ENCODE measurements at places on chromosomes 16 and 17. TPM values are rescaled to one million over a fixed set of nuclear protein-coding genes. Genes with fewer than 3 reads are reported as not detected.

KRTAP17-1 gene
- total RNA-seq, result not detected

KCNH4 gene
- total RNA-seq, result 0.11 TPM

GOSR1 gene
- total RNA-seq, result 41.0 TPM

GRCh38 chr17:11086646-11087340 lies 154.2 kb upstream of the SHISA6 start:
- DNase-seq, result no peak

DNA sequence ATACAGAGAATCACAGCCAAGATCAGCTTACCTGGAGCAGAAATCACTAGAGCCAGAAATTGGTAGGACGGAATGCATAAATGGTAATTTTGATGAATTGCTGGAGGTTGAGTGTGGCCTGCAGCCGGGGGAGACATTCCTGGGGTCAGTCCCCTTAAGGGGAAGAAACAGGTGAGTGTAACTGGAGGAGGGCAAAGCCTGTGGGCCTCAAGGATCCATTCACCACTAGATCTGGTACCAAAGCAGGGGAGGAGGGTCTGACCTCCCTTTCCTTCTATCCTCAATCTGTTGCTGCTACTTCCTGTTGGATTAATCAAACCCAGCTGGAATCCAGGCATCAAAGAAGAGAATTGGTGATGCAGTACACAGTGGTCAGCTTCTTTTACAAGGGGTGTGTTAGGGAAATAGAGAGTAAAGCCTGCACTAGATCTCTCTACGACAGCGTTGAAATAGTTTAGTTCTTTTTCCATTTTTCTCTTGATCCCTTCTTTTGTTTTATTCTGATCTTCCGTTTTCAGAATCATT lies 8.6 kb upstream of the ABCA9 start:
- no peak for DNase-seq

GRCh38 chr17:8740486-8740885 lies 4.2 kb downstream of the CCDC42 start:
- no peak for DNase-seq

DNA sequence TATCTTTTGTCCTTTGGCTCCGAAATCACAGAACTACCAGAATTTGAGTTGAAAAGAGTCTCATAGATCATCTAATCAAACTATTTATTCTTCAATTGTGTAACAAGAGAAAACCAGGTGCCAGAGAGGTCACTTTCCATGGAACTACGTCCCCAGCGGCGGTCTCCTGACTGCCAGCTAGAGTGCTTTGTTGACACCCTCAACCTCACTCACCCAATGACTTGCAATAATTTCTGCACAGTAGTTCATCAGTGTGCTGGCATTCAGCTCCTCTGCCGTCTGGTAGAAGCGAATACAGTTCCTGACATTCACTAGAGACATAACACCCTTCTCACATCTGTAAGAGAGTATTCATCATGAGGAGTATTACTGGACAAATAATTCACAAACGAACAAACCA lies 54.2 kb downstream of the ANKFY1 start:
- no peak for DNase-seq

DNA sequence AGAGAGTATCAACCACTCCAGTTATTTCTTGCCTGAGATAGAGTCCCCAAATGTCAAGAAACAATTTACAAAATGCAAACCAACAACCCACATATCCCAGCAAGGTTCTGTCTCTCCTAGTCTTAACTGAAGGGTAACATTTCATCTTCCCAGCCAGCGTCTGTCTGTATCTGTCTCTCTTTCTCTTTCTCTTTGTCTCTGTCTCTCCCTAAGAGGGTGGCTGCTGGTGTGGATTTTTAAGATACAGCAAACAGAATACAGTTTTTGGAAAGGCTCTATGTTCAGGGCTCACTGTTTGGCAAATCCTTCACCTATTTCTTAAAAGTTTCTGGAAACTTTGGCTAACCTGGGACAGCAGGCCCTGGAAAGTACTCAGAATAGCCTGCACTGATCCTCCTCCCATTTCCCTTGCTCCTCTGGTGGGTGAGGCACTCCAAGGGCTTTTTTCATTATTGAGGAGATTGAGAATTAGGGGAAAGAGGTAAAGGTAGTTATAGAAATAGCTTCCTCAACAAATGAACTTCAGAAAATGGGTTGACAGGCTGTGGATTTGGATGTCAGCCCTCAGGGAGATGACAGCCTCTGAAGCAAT lies 6.2 kb downstream of the HOXB4 start:
- DNase-seq, result peak; percentile 50

GRCh38 chr17:21029036-21029435 lies 13.8 kb downstream of the USP22 start:
- no peak for DNase-seq

- DNase-seq, result no peak
Measured at GRCh38 chr17:64774888-64775540, 112.9 kb upstream of the SMURF2 start.

DNA sequence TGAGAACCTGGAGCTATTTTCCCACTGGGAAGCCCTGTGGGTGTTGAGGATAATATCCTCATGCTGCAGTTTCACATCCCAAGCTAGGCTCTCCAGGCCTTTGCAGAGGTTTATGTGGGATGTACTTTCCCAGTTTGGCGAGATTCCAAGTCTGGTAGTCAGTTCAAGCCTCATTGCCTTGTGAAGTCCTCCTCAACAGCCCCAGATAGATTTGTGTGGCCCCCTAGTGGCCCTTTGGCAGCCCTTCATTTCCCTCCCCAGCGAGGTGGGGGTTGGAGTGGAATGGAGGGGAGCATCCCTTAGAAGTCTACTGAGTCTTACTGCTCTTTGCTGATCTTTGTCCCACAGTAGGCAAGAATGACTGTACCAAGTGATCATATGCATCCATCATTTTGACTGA lies 137.9 kb downstream of the CDH11 start:
- peak; percentile 80 for DNase-seq

DNA sequence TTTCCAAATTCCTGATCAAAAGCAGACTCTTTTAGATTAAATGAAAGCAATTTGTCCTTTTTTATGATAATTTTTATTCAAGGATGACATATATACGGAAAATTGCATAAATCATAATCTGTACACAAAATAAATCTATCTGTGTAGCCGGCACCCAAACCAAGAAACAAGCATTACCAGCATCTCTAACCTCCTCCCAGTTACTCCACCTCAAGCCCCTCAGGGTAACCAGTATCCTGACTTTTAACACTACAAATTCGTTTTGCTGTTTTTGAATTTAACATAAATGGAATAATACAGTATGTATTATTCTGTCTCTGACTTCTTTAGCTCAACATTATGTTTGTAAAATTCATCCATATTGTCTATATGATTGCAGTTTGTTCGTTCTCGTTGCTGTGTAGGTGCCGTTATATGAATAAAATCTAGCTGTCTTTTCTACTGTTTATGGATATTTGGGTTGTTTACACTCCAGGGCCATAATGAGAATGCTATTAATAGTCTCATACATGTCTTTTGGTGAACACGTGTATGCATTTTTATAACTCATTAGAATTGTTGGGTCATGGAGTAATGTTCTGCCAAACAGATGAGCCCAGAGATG lies 1.0 kb downstream of the TEKT1 start:
- no peak for DNase-seq

Measured in endothelial cell of umbilical vein (primary cell).